Stimulated activated CD4-positive, alpha-beta T cell treated with anti-CD3 and anti-CD28 coated beads, Interleukin-1b, Interleukin-23, amount 100 ng/mL, for 1 hour (primary cell): ENCODE measurements at places on chromosomes 2 and 18.

- DNase-seq: no peak
Observed at GRCh38 chr2:240605867-240606743, 19.2 kb upstream of the GPR35 start.

DNA sequence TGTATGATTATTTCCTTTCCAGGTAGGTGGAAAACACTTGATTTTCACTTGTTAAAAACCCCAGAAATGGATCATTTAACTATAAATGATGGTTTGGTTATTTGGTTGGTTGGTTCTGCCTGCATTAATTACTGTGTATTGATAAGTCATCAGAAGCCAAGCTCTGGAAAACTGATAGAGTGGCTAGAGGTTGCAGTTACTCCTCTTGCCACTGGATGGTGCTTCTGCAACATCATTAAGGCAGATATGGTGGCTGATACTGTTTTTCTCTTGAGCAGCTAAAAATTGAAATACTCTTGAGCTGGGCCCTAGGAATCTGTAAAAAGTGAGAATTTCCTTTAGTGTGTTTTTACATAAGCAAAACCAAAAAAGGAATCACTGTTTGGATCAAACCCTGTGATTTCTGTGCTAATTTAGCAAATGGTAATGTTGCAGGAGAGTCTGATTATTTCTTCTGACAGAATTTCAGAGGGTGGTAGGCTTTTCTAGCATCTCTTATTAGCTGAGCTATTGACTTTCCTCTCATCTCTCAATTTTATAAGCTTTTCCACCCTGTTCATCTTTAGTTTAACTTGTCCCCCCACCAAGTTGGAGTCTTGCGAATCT, 54.3 kb downstream of the RAB10 start:
- no peak for DNase-seq

- DNase-seq: no peak
Observed at GRCh38 chr2:152372438-152372984, 37.5 kb downstream of the FMNL2 start.

DNA sequence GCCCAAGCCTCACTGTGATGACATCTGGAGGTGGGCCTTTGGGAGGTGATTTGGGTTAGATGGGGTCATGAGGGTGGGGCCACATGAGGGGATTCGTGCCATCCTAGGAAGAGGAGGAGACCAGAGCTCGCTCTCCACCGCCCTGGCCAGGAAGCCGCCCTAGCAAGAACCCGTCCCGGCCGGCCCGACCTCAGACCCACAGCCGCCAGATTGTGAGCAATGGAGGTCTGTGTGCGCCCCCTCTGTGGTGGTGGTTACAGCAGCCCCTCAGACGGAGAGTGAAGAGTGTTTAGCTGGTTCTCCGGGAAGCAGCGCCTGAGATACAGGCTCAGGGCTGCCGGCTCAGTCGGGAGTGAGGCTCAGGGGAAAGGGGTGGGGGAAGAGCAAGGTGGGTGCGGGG, 83.3 kb downstream of the RTP5 start:
- DNase-seq: no peak
